ENCODE measurements at places on chromosomes 7 and 10.

DNA sequence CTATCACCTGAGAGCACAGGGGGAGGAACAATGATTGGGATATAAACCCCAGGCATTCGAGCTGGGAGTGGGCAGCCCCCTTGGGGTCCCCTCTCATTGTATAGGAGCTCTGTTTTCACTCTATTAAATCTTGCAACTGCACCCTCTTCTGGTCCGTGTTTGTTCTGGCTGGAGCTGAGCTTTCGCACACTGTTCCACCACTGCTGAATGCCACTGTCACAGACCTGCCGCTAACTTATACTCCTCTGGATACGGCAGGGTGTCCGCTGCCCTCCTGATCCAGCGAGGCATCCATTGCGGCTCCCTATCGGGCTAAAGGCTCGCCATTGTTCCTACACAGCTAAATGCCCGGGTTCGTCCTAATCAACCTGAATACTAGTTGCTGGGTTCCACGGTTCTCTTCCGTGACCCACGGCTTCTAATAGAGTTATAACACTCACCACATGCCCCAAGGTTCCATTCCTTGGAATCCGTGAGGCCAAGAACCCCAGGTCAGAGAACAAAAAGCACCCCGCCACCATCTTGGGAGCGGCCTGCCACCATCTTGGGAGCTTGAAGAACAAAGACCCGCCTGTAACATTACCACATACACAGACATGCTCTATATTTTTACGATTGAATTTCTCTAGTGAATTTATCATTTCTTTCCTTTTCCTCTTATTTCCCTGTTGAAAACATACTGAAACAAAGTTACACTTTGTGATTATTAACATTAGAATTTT is 9.0 kb downstream of the ZWINT start:
- DNase-seq, result no peak

DNA sequence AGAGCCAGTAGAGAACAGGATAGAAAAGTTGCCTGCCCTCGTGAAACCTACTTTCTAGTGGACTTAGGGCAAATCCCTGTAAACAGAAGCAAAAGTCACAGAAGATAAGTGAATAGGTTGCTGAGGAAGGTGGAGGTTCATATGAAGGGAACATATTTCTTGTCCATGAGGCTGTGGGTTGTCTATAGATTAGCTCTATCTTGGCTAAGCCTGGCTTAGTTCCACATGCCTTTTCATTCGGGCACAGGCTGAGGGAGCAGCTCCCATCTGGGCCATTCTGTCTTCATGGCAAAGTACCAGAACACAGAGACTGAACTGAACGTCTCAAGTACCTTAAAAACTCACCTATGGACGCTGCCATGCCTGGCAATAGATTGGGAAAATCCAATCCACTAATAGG is 45.3 kb downstream of the BZW2 start:
- DNase-seq, result no peak

- no peak for DNase-seq
These were observed 1.1 kb upstream of the TRIP6 start for GRCh38 chr7:100865938-100866728.

GRCh38 chr7:80589631-80590030 is 48.8 kb upstream of the CD36 start:
- DNase-seq, result no peak

DNA sequence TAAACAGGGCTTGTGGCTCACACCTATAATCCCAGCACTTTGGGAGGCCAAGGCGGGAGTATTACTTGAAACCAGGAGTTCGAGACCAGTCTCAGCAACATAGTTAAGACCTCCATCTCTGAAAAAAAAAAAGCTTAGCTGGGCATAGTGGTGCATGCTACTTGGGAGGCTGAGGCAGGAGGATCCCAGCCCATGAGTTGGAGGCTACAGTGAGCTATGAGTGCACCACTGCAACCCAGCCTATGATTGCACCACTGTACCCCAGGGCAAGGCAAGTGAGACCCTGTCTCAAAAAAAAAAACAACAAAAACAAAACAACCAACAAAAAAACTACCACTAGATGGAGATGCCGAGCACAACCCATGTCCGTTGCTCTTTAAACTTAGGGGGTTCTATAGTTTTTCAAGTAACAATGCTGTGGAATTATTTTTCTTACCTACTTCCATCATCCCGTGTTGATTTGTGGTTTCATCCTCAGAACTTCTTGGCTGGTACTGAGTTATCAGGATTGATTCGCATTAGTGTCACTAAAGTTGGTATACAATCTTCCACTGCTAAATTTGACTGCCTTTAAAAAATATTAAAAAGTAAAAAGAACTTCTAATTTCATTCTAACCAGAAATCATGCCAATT is 12.2 kb upstream of the REPIN1 start:
- DNase-seq, result no peak

DNA sequence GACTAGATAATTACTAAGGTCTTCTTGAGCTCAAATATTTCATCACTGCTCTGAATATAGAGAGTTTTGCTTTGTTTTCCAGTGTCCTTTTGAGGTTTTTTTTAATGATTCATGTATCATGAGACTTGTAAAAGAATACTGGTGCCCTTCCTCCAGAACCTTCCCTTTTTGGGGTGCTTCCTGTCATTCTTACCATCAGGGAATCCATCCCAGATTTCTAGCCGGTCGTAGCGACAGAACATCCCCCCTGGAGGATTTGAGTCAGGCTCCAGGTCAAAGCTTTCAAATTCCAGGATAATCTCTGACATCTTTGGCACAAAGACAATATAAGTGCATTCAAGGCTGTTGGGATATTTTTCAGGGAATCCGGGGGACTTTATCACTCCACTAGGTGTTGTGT is 71.0 kb downstream of the NRP1 start:
- no peak for DNase-seq

- no peak for DNase-seq
These were observed 74.0 kb upstream of the ITGB1 start for GRCh38 chr10:33031815-33032653.

GRCh38 chr10:98458809-98459784 is 12.4 kb upstream of the HPS1 start:
- DNase-seq, result no peak

- DNase-seq, result no peak
These were observed 21.6 kb upstream of the UNCX start for GRCh38 chr7:1210979-1211608.

DNA sequence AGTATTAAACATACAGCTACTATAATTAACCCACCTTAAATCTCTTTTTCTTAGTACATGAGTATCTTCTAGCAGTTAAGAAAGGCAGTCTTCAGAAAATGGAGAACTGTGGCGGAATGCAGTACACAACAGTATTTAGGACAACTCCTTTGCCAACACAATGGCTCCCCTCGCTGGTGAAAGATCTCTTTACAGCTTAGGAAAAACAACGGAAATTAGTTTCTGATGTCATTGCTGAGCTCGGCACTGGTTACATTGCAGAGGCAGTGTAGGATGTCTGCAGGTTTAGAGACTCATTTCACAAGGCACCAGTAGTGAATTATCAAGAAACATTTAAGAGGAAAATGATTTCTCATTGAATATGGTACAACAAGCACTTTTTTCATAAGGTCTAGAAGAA is 43.4 kb downstream of the GLRX3 start:
- no peak for DNase-seq

DNA sequence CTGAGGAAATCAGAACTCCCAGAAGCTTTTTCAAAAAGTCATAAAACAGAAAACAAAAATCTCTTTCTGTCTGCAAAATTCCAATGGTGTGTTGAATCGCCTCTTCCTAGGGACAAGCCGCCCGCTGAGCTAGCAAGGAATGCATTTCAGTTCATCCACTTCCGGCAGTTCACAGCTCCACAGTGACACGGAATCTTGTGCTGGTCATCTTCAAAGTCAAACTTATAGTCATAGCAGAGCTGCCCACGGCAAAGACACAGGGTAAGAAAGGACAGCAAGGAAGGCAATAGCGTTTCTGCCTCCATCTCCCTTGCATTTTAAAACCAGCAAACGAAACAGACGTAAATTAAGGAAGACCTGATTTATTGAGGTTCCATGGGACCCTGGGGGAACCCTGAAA is 111.2 kb downstream of the GALNT11 start:
- no peak for DNase-seq

DNA sequence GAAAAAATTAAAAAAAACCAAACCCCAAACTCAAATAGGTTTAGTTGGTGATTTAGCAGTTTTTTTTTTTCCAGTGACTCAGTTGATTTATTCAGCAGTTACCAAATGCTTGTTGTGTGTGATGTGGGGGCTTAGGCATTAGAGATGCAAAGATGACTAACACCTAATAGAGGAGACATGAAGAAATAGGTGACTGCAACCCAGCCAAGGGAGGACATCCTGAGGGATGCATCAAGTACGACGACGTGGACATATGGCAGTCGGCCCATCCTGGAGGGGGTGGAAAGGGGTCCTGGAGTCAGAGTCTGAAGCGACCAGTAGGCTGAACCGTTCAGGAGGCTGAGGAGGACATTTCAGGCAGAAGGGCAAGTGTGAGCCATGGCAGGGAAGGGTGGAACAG is 35.5 kb downstream of the LRMDA start:
- DNase-seq, result no peak

GRCh38 chr10:84194424-84195043 is at the start of gene CDHR1:
Gene CDHR1, plus strand, starts transcription at chr10:84194537. Its CDS starts 224 bp downstream, at chr10:84194761.
- peak; percentile 32 for DNase-seq
